ENCODE measurements at places on chromosomes 5 and 9.

- no peak for DNase-seq
Measured at GRCh38 chr9:121685795-121686377, 34.5 kb downstream of the DAB2IP start.

DNA sequence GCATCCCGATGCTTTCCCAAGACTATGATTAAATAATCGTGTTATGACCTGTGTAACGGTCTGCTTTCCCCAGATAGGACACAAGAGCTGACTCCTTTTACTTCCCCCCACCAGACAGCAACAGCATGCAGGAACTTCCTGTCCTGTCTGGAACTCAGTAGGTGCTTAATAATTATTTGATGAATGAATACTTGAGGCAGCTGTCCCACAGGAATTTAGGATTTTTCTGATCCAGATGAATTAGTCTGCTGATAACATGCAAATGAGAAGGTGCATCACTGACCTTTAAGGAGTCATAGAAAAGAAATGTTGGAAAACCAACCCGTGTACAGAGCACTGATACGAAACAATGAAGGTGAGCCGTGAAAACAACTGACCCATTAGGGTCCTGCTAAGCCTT, 12.2 kb downstream of the RNF130 start:
- no peak for DNase-seq

DNA sequence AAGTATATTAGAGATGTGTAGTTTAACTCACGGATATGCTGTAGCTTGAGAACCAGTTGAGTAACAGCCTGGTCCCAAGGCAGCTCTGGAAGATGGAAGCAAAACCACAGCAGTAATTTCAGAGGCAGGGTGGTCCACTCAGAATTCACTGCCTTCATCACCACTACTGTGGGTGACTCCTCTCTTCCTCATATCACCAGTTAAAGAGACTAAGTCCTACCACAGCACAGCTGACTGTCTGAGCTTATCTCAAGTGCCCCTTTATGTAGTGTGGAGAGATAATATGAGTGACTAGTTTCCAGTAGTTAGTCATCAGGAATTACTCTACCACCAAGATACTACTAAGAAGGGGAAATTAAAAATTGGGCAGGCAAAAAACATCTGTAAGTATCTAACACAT, 1571.2 kb upstream of the C9orf72 start:
- DNase-seq, result no peak

- DNase-seq, result no peak
Measured at GRCh38 chr9:89080193-89080592, 88.9 kb downstream of the S1PR3 start.

- no peak for DNase-seq
Measured at GRCh38 chr5:39201160-39201780, 18.1 kb downstream of the FYB1 start.

- no peak for DNase-seq
Measured at GRCh38 chr9:108412755-108413154, 443.0 kb downstream of the ACTL7B start.

Measured in NCI-H1092 (cell line).